GM13977 (cell line): ENCODE measurements at places on chromosomes 2 and 18.

GRCh38 chr2:30208453-30208852 is 22.9 kb upstream of the LBH start:
- peak; percentile 39 for DNase-seq

DNA sequence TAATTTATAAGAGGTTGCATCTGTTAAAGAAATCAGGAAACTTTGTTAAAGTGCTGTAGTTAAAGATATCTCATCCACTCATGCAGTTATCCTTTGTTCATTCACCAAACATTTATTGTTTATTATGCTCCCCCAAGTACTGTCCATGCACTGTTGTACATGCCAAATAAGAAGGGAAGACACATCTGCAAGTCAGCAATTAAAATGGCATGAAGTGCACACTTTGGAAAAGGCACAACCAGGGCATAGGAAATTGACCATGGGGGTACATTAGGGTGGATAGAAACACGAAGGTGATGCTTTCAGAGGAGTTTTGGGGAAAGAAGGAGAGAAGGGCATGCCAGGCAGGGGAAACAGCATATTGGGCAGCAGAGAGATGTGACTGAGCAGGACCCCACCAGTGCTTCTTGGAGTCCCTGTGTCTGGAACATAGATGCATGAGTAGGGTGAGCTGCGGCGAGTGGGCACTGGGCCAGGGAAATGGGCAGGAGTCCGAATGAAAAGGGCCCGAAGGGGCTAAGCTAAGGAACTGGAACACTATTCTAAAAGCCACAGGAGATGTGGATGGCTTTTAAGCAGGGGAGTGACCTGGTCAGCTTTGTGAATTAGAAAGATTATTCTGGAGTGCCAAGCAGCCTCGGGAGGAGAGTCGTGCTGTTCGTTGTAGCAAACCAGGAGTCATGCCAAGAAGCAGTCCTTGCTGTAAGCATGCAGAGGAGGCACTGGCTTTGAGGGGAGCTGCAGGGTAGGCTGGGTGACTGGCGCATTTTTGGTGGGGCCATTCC is 316.3 kb downstream of the AGPS start:
- no peak for DNase-seq

DNA sequence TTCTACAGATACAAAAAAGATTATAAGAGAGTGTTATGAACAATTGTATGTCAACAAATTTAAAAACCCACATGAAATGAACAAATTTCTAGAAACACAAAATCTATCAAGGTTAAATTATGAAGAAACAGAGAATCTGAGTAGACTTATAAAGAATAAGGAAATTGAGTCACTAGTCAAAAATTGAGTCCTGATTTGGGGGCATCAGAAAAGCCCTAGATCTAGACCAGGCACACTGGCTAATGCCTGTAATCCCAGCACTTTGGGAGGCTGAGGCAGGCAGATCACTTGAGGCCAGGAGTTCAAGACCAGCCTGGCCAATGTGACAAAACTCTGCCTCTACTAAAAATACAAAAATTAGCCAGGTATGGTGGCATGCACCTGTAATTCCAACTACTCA is 15.3 kb upstream of the SPR start:
- DNase-seq: no peak

- peak; percentile 63 for DNase-seq
These were observed 896 bp downstream of the CACNB4 start for GRCh38 chr2:152097801-152098495.

DNA sequence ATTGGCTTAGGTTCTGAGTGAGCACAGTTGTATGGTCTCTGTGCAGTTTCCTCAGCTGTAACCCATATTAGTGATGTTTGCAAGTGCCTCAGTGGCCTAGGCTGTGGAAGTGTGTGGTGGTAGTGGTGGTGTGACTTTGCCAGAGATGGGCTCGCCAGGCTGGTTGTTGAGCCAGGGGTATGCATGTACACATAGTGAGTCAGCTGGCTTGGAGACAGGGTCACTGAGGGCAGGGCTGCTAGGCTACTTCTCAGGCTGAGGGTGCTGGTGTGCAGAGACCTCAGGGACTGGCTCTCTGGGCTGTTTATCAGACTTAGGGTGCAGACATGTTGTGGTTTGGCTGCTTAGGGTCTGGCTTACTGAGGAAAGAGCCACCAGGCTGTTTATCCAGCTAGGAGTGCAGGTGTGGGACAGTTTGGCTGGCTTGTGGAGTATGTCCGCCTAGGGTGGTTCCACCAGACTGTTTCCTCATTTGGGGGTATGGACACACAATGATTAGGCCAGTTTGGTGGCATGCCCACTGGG is 15.0 kb downstream of the APLF start:
- DNase-seq: no peak

GRCh38 chr2:133568172-133568571 is at the start of gene NCKAP5:
Gene NCKAP5 (minus strand): TSS chr2:133568463. CDS start chr2:133517526, 50,937 bp downstream.
- no peak for DNase-seq

DNA sequence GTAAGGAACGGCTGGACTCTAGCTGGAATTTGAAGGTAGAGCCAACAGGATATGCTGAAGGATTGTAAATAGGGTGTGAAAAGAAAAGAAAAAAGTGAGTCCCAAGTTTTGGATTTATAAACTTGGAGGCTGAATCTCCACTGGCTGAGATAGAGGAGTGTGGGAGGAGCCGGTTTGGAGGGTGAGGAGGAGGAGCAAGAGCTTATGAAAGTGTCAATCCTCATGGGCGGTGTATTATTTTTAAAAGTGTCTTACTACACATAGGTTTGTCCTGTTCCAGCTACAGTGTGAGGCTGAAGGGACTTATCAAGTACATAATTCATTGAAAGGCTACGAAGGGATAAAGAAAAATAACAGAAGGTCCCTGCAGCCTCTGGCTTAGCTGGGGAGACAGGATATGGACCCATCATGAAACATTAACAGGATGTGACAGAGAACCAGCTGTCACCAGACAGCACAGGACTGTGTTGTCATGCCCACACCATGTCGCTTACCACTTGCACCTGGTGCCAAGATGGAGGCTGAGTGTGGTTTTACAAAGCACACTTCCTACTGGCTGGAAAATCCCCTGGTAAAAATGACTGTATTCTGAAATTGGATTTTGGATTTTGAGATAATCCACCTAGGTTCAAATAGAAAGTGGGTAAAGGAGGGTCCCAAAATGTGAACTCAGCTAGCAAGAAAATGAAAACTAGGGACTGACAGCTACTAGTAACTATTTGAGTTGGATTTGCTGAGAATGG is 2.5 kb upstream of the MREG start:
- DNase-seq: peak; percentile 76

- DNase-seq: no peak
These were observed 307.5 kb downstream of the C1D start for GRCh38 chr2:67755156-67755882.

- DNase-seq: no peak
These were observed 69.8 kb downstream of the ANKRD12 start for GRCh38 chr18:9206421-9206820.

DNA sequence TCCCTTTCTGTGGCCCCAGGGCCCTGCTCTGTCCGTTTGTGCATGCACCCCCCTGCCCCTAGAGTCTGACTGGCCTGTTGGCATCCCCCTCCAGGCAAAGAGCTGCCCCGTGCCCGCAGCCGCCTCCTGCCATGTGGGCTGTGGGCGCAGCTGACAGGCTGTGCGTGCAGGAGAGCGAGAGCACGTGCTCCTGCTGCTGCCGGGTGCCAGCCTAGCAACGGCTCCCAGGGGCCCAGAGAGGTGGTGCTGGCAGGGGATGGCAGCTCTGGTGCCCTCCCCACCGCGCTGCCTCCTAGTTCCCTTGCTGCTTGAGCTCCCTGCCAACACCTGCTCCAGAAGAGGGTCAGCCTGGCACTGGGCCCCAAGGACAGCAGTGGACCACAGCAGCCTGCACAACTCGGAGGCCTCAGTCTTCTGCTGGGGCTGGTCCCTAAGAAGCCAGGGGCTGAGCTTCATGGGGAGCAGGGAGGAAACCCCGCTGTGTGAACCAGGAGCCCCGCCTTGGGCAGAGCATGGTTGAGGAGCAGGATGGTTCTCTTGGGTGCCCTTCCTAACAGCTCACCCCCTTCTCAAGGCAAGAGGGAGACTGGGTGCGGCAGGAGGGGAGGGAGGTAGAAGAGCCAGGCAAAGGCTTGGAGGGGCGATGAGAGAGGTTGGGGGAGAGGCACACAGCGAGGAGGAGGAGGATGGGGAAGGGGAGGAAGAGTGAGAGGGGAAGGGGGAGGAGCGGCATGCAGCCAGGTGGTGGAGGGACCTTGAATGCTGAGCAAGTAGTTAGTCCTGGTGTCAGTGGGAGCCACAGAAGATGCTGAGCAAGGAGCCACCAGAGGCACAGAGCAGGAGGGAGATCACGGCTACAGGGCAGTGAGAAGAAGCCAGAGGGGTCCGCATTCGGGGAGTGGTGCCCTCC is 23.8 kb upstream of the PTMA start:
- DNase-seq: no peak

DNA sequence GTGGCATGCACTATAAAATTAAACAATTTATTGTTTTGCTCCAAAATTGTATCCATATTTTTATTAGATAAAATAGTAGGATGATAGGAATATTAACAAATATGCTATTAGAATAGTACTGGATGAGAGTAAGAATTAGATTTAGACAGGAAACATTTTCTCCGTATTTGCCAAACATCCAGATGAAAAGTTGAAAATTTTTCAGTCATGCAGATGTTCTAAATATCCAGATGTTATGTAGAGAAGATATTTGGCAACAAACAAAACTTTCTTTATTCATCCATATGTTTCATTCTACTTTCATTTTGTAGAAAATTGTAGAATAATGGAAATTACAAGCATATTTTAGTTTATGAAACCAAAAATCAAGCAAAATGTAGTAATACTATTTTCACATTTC is 45.2 kb upstream of the NEUROD1 start:
- DNase-seq: no peak

DNA sequence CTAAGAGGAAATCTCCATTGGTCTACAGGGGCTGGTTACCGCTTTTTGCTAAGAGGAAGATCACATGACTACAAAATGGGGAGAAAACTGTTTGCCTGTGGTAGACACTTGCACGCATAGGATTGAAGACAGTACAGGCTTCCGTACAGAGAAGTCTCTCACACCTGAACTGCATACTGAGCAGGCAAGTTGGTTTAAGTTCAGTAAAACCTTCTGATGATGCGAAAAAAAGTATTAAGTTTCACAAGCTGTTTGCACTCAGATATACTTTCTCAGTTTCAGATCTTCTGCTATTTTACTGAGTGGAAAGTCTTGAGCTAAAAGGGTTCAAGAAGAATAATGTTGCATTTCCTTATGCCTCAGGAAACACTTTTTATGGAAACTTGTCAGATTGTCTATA is 292.2 kb upstream of the MC4R start:
- no peak for DNase-seq

GRCh38 chr2:44731505-44731904 is 210.0 kb upstream of the SIX3 start:
- peak; percentile 52 for DNase-seq

DNA sequence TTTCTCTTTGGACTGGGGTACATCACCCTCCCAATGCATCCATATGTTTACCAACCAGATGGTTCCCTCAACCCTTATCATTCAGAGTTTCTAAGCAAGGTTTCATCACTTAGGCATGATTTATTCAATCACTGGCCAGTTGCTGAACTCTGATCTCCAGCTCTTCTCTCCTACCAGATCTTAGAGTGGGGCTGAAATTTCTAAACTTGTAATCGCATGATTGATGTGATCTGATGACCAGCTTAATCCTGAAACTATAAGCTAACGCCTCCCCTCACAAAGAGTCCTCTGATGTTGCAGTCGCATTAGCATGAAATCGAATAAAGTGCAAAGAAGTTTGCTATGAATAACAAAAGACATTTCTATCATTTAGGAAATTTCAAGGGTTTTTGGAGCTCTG is 1082.0 kb downstream of the DPP10 start:
- no peak for DNase-seq

- no peak for DNase-seq
These were observed 97.3 kb upstream of the RGPD4 start for GRCh38 chr2:107729440-107729839.

DNA sequence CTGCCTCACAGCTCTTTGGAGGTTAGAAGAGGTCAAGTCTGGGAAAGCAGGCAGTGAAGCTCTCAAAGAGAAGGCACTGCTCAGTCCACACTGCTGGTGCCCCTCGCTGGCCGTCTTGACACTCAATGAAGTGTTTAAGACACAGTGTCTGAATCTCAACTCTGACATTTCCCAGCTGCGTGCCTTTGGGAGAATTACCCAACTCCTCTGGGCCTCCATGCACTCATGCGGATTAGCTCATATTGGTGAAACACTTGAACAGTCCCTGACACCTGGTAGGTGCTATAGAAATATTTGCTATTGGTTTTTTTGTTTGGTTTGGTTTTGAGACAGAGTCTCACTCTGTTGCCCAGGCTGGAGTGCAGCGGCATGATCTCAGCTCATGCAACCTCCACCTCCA is 281.0 kb downstream of the SRBD1 start:
- no peak for DNase-seq

DNA sequence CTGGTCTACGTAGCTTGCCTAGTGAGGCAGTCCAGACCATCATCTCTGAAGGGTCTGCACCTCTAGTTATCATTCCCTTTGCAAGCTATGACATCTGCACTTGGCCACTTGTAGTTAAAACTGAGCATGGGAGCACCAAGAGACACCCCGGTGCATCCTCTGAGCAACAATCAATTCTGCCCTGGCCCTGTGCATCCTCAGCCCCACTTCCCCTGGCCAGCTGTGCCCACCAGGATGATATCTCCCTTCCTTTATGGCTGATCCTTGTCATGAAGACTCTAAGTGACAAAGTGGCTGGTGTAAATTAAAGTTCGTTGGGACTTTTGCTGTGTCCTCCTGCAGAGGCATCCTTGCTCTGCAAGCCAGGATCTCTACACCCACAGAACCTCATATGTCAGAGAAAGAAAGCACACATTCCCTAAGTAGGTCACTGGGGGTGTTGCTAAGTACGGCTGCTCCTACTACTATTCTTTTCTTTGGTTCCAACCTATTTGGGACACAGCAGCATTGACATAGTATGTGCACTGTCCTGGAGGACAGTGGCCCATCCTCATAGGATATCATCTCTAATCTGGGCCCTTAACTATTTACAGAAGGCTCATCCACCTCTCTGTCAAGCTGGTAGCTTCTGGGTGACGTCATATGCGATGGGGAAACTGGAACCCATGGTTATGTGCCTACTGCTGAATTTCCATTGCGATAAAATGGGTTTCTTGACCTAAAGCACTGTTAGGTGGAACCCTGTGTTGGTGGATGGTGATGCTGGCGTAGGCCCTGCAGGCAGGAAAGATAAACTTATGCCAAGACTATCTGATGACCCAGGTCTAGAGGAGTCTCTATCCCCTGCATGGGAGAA is 384.3 kb upstream of the ID2 start:
- no peak for DNase-seq

GRCh38 chr2:9430316-9431293 is 7.2 kb downstream of the CPSF3 start:
- no peak for DNase-seq

DNA sequence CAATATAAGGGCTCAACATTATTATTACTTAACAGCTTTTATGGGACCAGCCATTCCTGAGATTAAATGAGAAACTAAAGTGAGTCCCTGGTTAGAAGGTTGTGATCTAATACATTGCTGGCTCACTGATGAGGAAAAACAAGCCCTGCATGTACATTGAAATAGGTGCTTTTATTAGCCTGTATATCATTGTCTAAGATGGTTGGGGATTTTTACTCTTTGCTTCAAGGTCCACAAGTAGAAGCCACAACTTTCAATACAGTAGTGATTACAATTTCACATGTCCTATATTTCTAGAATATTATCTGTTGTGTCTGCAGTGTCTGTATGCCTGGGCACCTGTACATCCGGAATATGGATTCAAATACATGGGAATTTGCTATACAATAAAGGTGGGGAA is 104.1 kb upstream of the FZD5 start:
- DNase-seq: peak; percentile 59
